ENCODE measurements at places on chromosomes 5 and 9.

GRCh38 chr5:59837071-59837470 is 56.5 kb downstream of the PDE4D start:
- no peak overlapping the region for H3K27ac ChIP-seq
- no peak overlapping the region for H3K4me3 ChIP-seq
- DNase-seq = no peak
- H3K36me3 ChIP-seq = no peaks in the 10 kb centered on the region
- H3K4me1 ChIP-seq = no peaks in the 10 kb centered on the region
- H3K27me3 ChIP-seq = peaks cover 72% of the 10 kb centered on the region

DNA sequence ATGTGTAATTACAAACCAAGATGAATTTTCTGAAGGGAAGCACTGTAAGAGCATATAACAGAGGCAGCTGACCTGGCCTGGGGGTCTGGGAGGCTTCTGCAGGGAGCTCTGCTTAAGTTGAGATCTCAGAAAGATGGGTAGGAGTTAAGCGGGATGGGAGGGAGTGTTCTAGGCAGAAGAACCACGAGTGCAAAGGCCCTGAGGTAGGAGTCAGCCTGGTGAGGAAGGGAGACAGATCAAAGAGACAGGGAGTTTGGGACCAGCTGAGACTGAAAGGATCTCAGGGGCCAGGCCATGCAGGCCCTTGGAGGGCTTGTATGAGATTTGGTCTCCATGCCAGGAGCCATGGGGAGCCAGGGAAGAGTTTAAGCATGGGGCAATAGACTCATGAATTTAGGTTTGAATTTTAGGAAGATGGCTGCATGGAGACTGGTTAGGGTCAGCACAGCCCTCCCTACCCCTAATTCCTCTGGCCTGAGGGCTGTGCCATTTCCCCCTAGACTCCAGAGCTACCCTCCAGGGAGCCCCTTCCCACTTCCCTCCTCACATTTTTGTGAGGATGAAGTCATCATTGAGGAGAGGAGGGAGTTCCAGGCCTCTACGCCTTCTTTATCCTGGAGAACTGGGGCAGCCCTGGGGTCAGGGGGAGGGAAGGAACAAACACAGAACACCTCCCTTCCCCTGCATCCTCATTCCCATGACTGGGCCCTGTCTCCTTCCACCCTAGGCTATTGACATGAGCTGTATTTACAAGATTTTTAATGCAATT is 4.8 kb upstream of the ARAP3 start:
- H3K4me1 ChIP-seq = no peaks in the 10 kb centered on the region
- H3K27ac ChIP-seq = no peak overlapping the region
- H3K27me3 ChIP-seq = peaks cover 8% of the 10 kb centered on the region
- H3K36me3 ChIP-seq = no peaks in the 10 kb centered on the region

DNA sequence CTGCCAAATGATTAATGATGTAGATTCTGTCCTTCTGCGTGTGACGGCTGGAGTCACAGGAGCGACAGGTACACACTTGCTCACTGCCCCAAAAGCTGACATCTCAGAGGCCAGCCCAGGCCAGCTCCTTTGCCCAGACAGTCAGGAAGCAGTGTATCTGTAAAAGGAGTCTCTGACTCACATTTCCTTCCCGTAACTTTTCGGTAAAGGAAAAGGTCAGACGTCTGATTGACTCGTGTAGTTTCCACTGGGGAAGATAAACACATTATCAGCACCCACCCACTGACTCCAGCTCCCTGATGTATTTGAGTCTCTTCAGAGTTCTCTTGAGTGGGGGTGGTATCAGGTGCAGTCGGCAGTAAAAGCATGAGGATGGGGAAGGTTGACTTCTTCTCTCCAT is 64.4 kb upstream of the WWC1 start:
- no peaks in the 10 kb centered on the region for H3K27me3 ChIP-seq
- H3K4me1 ChIP-seq = 0 out of 2 replicates have a peak, but pooled peaks cover 4% of the 10 kb centered on the region
- peak; percentile 25 for DNase-seq
- no peak overlapping the region for H3K27ac ChIP-seq
- H3K36me3 ChIP-seq = peaks cover 39% of the 10 kb centered on the region

- H3K27me3 ChIP-seq = no peaks in the 10 kb centered on the region
- DNase-seq = peak; percentile 93
- peak overlapping the region; percentile 54 for H3K4me3 ChIP-seq
- H3K27ac ChIP-seq = peak overlapping the region; percentile 98
- H3K4me1 ChIP-seq = peaks cover 55% of the 10 kb centered on the region
Observed at GRCh38 chr5:14108170-14108996, 34.8 kb upstream of the TRIO start.

GRCh38 chr9:112925058-112925641 is 34.5 kb upstream of the SLC46A2 start:
- no peaks in the 10 kb centered on the region for H3K36me3 ChIP-seq
- H3K27me3 ChIP-seq = peaks cover 2% of the 10 kb centered on the region
- H3K4me1 ChIP-seq = no peaks in the 10 kb centered on the region

GRCh38 chr5:83450183-83450966 is 21.2 kb upstream of the VCAN start:
- H3K36me3 ChIP-seq = no peaks in the 10 kb centered on the region
- no peak overlapping the region for H3K27ac ChIP-seq
- no peak overlapping the region for H3K4me3 ChIP-seq
- no peaks in the 10 kb centered on the region for H3K4me1 ChIP-seq
- no peaks in the 10 kb centered on the region for H3K27me3 ChIP-seq

GRCh38 chr5:60590172-60590571 is 109.8 kb downstream of the DEPDC1B start:
- H3K4me1 ChIP-seq = no peaks in the 10 kb centered on the region
- H3K36me3 ChIP-seq = no peaks in the 10 kb centered on the region
- H3K4me3 ChIP-seq = no peak overlapping the region

DNA sequence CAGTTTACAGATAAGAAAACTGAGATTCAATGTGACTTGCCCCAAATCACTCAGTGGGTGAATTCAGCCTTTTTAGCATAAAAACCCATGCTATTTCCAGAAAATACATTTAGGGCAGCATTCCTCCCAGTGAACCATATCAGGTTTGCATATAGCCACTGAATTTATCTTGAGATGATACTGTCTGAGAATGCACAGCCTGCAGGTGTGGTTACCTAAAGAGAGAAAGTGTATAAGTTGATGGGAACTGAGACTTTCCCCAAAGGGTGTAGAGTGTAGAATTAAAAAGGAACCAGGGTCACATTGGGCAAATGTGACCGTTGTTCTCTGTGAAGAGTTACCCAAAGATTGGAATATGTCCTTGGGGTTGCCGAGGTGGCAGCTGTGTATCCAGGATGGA is 100.0 kb upstream of the PIK3R1 start:
- no peak overlapping the region for H3K27ac ChIP-seq
- no peaks in the 10 kb centered on the region for H3K27me3 ChIP-seq
- peaks cover 15% of the 10 kb centered on the region for H3K4me1 ChIP-seq
- H3K36me3 ChIP-seq = no peaks in the 10 kb centered on the region

GRCh38 chr5:54443270-54443669 is 12.2 kb upstream of the HSPB3 start:
- H3K36me3 ChIP-seq = no peaks in the 10 kb centered on the region
- no peak overlapping the region for H3K4me3 ChIP-seq
- DNase-seq = peak; percentile 62
- no peaks in the 10 kb centered on the region for H3K27me3 ChIP-seq
- peaks cover 6% of the 10 kb centered on the region for H3K4me1 ChIP-seq

DNA sequence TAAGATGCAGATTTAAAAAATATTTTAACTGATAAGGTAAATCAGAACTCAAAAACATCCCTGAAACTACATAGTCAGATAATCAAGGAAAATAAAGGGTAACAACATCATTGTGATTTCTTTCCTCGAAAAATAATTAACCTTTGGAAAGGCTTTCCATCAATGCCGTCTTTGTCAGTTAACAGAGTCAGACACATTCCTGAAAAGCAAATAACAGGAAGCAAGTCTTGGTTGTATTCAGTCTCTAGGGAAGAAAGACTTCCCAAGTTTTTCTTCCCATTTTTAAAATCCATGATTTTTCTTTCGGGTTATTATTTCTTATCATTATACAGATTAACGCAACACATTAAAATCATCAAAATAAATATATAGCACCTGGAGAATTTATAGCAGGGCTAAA is 256.4 kb upstream of the CDH6 start:
- no peaks in the 10 kb centered on the region for H3K36me3 ChIP-seq
- no peak overlapping the region for H3K4me3 ChIP-seq
- no peak overlapping the region for H3K27ac ChIP-seq
- H3K4me1 ChIP-seq = no peaks in the 10 kb centered on the region

DNA sequence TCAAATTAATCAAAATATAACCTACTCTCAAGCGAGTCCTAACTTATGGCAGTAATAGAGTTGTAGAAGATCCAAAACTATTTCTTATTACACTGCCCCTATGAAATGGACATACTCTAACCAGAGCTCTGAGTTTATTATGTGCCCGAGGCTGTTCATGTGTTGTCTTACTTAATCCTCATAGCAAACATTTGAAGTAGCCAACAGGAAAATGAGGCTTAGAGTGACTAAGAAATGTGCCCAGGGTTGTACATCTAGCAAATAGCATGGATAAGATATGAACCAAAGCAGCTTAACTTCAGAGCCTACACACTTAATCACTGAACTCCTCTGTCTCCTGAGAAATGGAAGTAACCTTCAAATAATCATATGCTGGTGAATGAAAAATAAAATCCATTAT is 1551.7 kb downstream of the MAT2B start:
- DNase-seq = no peak
- H3K27ac ChIP-seq = no peak overlapping the region
- no peaks in the 10 kb centered on the region for H3K27me3 ChIP-seq
- H3K4me1 ChIP-seq = no peaks in the 10 kb centered on the region
- no peak overlapping the region for H3K4me3 ChIP-seq
- no peaks in the 10 kb centered on the region for H3K36me3 ChIP-seq

DNA sequence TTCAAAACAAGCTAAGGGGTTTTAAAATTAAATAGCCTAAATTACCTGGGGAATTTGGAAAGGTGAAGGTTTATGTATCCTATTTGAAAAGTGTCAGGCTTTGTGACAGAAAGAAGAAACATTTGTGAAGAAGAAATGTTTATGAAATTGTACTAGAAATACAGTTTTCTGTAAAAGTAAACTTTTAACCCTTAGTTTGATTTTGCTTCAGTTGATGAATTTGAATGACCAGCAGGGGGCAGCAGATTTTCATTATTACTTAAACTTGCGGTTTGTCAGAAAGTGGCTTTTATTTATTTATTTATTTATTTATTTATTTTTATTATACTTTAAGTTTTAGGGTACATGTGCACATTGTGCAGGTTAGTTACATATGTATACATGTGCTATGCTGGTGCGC is 58.1 kb downstream of the NNT start:
- DNase-seq = peak; percentile 71
- H3K27ac ChIP-seq = no peak overlapping the region
- H3K27me3 ChIP-seq = no peaks in the 10 kb centered on the region
- H3K36me3 ChIP-seq = peaks cover 14% of the 10 kb centered on the region
- no peak overlapping the region for H3K4me3 ChIP-seq
- peaks cover 26% of the 10 kb centered on the region for H3K4me1 ChIP-seq

GRCh38 chr5:152642880-152643279 is 237.8 kb upstream of the NMUR2 start:
- H3K27ac ChIP-seq = no peak overlapping the region
- no peak for DNase-seq
- H3K36me3 ChIP-seq = no peaks in the 10 kb centered on the region

- H3K27ac ChIP-seq = no peak overlapping the region
- DNase-seq = no peak
- no peak overlapping the region for H3K4me3 ChIP-seq
- no peaks in the 10 kb centered on the region for H3K4me1 ChIP-seq
- no peaks in the 10 kb centered on the region for H3K36me3 ChIP-seq
- H3K27me3 ChIP-seq = no peaks in the 10 kb centered on the region
Observed at GRCh38 chr5:58279259-58279658, 180.6 kb downstream of the PLK2 start.

DNA sequence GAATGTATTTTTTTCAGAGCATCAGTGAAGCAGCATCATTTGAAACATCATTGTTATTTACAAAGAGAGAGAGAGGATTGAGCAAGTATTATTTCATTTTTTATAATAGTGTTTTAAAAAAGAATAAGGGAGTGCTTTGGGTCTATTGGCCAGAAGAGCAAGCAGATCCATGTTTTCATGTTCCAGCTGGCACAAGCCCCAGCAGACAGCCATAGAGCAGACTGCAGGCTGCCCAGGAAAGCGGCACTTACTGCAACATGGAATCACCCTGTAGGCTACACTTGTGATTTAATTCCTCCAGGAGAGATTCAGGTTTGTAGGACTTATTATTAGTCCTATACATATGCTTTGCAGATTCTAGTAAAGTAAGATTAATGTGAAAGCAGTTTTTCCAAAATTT is 407.0 kb upstream of the GRAMD2B start:
- H3K4me3 ChIP-seq = no peak overlapping the region
- H3K27me3 ChIP-seq = no peaks in the 10 kb centered on the region
- peaks cover 13% of the 10 kb centered on the region for H3K4me1 ChIP-seq
- H3K36me3 ChIP-seq = no peaks in the 10 kb centered on the region
- no peak overlapping the region for H3K27ac ChIP-seq

- no peak overlapping the region for H3K27ac ChIP-seq
- no peak for DNase-seq
- no peaks in the 10 kb centered on the region for H3K36me3 ChIP-seq
Observed at GRCh38 chr5:178462816-178463215, 127.4 kb downstream of the COL23A1 start.

- no peaks in the 10 kb centered on the region for H3K36me3 ChIP-seq
- peaks cover 25% of the 10 kb centered on the region for H3K4me1 ChIP-seq
- no peak overlapping the region for H3K27ac ChIP-seq
- DNase-seq = no peak
- no peaks in the 10 kb centered on the region for H3K27me3 ChIP-seq
- no peak overlapping the region for H3K4me3 ChIP-seq
Observed at GRCh38 chr5:74514888-74515551, 125.5 kb downstream of the ENC1 start.

DNA sequence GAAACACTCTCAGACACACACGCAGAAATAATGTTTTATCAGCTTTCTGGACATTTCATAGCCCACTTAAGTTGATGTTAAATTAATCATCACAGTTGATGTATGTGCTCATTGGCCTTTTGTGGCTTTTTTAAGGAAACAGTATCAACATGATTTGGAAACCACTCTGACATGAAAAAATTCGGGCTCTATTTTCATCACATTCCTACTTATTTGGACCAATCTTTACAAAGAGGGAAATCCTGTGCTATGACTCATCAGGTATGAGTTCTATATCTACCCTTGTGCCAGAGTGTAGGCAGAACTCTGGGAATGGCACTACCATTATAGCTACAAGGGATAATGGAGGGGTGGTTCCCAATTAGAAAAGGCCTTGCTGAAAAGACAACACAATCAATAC is 388.4 kb upstream of the PTGER4 start:
- no peaks in the 10 kb centered on the region for H3K4me1 ChIP-seq
- H3K27me3 ChIP-seq = no peaks in the 10 kb centered on the region
- H3K4me3 ChIP-seq = no peak overlapping the region

DNA sequence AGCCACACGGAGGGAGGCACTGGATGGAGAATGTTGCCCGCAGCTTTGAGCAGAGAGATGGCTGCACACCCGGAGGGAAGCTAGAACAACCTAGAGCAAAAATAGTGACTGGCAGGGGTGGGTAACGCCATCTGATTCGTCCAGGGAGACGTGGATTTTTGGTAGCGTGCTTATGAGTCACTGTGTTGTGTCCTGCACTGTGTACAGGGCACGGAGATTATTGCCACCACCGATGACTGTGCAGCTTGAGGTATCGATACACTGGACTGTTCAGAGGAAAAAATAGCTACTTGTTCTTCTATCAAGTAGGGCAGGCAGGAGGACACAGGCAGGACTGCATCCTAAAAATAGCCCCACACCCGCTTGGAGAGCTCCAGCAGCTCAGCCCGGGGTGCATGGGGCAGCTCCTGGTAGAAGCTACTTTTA is 6.0 kb downstream of the UBE2QL1 start:
- no peaks in the 10 kb centered on the region for H3K36me3 ChIP-seq
- no peaks in the 10 kb centered on the region for H3K4me1 ChIP-seq
- no peak for DNase-seq
- peaks cover 35% of the 10 kb centered on the region for H3K27me3 ChIP-seq
- no peak overlapping the region for H3K4me3 ChIP-seq
- H3K27ac ChIP-seq = no peak overlapping the region

- DNase-seq = peak; percentile 70
- H3K4me3 ChIP-seq = no peak overlapping the region
- H3K27me3 ChIP-seq = peaks cover 4% of the 10 kb centered on the region
- no peaks in the 10 kb centered on the region for H3K4me1 ChIP-seq
- no peak overlapping the region for H3K27ac ChIP-seq
Observed at GRCh38 chr5:148179234-148179824, 11.0 kb downstream of the SPINK14 start.
